ENCODE measurements at places on chromosomes 16 and 17.

GRCh38 chr16:46970089-46970488, 3.4 kb downstream of the DNAJA2 start:
- DNase-seq: no peak

GRCh38 chr17:27552276-27552732, 78.7 kb upstream of the LGALS9 start:
- peak; percentile 11 for DNase-seq

- DNase-seq: no peak
Observed at GRCh38 chr17:65529040-65529633, 32.3 kb downstream of the AXIN2 start.

GRCh38 chr17:36808180-36808661, 129.1 kb upstream of the LHX1 start:
- DNase-seq: no peak

- no peak for DNase-seq
Observed at GRCh38 chr16:58019866-58020538, 5.6 kb upstream of the MMP15 start.

GRCh38 chr17:47705536-47706530, 11.9 kb downstream of the TBKBP1 start:
- DNase-seq: no peak

GRCh38 chr16:79587897-79588296, 12.6 kb downstream of the MAF start:
- DNase-seq: no peak

DNA sequence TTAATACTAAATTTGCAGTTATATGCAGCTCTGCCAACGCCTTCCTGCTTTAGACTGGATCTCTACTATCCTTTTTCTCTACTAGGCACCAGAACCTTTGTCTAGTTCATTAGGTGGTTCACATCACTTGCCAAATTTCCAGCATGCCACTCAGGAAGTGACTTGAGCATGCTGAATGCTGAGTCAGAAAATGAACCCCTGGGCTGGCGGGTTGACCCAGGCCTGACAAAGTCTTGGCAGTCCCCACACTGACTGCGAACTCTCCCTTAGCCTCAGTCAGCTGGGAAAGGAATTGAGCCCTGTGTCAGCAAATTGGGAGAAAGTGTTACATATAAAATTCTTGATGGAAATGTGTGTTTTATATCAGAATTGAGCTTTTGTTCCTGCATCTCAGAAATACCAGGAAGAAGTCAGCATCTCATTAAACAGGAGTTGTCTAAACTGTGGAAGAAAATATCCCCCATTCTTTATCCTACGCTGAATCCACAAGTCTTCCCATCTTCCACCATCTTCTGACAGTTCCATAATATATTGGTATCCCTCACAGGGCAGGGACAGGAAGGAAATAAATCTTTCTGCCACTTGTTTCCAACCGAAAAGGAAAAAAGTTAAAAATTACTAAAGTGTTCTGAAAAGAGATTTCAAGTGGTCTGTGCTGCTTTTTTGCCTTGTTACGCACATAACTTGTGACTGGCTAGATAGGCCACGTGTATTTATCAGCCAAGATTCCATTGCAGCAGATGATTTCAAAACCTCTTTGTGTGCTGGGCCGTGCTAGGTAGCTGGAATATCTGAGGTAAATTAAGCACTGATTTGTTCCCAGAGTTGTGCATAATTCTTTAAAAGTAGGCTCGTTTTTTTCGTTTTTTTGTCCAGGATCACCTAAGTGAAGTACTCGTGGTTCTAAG, 16.7 kb upstream of the SLC12A3 start:
- peak; percentile 66 for DNase-seq

DNA sequence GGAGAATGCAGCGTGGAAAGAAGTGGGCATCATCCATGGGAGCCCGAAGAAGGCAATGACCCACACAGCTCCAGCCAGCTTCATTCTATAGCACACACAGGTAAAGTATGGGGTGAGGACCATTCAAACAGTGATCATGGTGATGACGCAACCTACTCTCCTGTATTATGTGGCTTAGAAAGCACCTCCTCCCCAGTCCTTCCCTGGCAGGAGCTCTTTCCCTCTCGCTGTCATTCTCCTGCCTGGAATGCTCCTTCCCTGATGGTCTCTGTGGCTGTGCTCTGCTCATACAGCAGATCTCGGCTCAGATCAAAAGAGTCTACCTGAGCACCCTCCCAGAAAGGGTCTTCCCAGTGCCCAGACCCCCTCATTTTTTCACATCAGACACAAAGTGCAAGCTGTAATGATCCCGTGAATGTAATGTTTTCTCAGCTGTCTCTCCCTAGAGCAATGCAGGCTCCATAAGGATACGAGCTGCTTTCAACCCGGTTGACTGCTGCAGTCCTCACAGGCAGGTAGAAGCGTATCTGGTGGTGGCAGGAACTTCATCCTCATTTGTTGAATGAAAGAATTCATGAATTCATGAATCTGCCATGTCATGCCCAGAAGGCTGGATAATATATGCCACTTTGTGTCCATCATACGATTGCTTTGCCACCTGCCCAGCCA, 248.8 kb downstream of the HS3ST3A1 start:
- no peak for DNase-seq

GRCh38 chr17:6686026-6686425, 27.1 kb downstream of the SLC13A5 start:
- no peak for DNase-seq

GRCh38 chr16:55359946-55360345, 35.9 kb downstream of the IRX6 start:
- no peak for DNase-seq

GRCh38 chr16:66549284-66550131, at the start of gene TK2:
Gene TK2, minus strand, starts transcription at chr16:66550122. Its CDS starts 61 bp downstream, at chr16:66550061.
- DNase-seq: no peak

DNA sequence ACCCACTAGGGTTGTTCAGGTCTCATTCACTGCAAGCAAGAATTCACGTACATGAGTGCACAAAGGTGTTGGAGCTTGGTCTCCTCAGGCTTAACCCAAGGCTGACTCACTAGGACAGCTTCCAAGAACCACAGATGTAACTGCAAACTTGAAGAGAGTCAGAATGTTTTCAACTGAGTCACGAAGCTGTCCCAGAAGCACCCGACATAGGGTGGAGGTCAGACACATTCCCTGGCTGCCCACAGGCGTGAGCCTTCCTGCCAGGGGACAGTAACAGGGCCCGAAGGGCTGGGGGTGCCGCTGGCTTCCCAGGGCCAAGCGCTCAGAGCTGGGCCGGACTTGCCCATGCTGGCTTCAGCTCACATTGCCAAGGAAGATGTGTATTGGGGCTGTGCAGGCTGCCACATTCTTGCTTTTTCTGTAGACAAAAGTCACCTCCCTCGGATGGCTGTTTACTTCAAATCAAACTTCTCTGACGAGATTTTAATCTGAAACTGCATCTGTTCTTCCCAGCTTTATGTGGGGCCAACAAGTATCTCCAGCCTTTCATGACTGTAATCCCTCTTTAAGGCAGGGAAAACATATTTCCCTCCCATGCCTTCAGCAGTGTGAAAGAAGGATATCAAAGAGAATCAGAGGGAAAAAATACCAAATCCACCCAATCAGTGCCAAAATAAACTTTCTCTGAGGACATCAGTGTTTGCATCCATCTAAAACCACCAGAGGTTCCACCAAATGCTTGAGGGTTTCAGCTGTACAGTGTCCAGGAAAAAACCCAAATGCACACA, 14.3 kb downstream of the CMTM3 start:
- peak; percentile 93 for DNase-seq

GRCh38 chr17:11836508-11836907, 160.8 kb downstream of the ZNF18 start:
- DNase-seq: no peak

GRCh38 chr16:17775061-17775460, 304.3 kb upstream of the XYLT1 start:
- DNase-seq: no peak

GRCh38 chr17:14304222-14304772, 3.4 kb downstream of the HS3ST3B1 start:
- DNase-seq: no peak

DNA sequence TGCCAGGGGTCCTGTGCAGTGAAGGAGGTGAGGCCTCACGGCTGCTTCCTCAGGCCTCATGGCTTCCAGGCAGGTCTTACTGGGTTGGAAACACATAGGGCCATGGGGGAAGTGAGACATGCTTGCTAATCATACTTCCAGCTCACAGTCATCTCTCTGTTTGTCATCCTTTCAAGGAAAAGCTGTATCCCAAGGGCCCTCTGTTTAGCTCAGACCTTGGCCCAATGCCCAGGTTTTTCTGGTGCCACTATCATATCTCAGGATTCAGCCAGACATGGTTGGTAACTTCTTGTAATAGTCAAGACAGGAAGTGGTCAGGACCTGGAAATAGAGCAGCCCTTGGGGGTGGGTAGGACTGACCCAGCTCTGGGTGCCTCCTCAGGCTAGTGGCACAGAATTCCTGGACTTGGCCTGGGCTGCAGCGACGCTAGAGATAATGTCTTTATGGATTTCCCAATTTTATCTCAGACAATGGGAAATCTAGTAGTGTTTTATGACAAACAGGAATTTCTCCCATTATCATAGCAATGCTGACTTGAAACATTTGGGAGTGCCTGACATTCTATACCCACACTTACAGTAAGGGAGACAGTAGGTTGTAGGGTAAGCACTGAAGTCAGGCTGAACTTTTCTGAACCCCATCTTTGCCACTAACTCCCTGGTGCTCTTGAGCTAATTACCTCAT, 13.5 kb upstream of the ITGB3 start:
- peak; percentile 100 for DNase-seq

All from HS-5 (cell line).